ENCODE measurements at places on chromosomes 5 and 9.

DNA sequence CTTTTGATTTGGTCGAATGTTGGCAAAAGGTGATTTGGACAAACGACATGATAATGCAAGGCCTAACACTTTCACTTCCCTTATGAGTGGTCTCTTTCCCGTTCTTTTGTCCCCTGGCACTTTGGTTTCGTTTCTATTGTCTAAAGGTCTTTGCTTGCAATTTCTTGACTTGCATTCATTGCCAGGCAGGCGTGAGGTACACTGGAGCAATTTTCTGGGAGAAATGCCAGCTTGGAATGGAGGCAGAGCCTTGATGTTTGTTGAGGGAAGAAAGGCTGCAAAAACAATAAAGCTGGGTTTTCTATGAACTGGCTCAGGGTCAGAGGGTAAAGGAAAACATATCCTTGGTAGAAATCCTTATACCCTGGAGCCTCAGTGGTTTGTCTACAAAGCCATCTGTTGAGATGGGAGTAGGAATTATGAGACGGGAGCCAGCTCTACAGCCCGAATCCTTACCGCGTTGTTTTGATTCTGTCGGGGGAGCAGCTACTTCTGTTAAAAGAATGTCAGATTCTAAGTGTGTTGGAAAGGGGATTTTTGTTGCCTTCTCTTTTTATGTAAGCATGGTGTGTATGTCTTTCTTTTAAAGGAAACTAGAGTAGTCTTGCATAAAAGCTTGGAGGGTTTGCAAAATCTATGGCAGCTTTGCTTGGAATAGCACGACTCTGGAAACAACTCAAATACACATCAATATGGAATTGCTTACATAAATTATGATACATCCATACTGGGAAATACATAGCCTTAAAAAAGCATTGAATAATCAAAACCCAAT is 158.9 kb downstream of the RMI1 start:
- no peak overlapping the region for H3K27ac ChIP-seq
- H3K4me1 ChIP-seq, result peaks cover 7% of the 10 kb centered on the region
- peak; percentile 26 for DNase-seq
- no peaks in the 10 kb centered on the region for H3K36me3 ChIP-seq

DNA sequence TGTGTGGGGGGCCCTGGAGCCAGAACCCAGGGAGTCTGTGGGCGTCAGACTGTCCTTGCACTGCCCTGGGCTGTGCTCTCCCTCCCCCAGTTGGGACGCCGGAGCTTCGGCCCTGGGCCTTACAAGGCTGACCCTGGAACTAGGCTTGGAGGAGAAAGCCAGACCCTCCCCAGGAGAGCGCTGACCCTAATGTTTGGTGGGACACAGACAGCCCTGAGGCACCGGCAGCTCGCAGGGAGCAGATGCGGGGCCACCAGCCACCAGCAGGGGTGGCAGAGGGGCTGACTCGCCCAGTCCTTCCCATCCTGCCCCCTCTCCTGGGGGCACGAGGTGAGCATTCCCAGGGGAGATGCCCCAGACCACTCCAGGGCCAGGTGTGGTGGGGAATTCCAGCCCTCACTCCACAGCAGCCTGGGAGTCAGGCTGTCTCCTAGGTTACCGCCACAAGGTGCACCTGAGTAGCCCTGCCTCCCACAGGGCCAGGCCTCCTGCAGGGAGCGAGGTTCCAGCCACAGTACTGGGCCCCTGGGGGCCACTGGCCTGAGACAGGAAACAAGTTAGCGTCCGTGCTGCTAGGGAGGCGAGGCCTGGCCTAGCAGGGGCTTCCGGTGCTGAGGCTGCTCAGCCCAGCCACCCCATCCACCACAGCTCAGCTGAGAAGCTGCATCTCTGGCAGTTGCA is 134.6 kb downstream of the OLFM1 start:
- H3K36me3 ChIP-seq, result no peaks in the 10 kb centered on the region
- H3K27me3 ChIP-seq, result peaks cover 19% of the 10 kb centered on the region
- no peak for DNase-seq
- H3K27ac ChIP-seq, result no peak overlapping the region

DNA sequence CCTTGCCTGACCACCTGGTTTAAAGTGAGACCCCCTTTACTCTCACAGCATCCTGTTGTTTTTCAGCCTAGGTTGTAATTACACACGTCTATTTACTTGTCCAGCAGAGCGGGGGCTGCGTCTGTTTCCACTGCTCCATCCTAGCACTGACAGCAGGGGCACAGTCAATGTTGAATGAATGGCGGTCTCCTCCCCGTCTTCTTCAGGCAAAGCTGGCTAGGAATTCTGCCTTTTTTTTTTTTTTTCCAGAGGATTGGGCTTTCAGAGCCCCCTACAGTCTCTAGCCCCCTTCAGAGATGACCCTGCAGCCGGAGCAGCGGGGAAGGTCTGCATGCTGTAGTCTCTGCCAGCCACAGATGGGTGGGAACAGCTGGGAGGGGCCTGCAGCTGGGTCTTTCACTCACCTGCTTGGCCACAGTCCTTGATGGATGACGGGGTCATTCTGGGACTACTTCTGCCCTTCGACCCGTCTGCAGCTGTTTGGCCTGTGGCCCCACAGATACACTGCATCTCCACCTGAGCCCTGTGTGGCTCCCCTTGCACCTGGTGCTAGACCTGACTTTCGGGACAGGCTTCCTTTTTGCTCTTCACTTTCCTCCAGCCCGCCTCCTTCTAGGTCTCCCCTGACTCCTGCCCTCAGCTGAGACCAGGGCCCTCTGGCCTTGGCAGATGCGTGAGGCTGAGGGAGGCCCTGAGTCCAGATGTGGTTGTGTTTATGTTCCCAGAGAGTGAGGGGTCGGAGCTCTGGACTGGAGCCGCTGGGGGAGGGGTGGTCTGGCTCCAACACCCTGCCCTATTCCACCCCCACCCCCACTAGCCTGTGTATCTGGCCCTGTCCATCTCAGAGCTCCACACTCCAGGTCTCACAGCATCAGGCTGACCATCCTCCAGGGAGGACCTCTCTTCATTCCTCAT is 8.0 kb downstream of the PITX1 start:
- no peak overlapping the region for H3K4me3 ChIP-seq
- H3K36me3 ChIP-seq, result no peaks in the 10 kb centered on the region
- no peak overlapping the region for H3K27ac ChIP-seq
- peaks cover 9% of the 10 kb centered on the region for H3K4me1 ChIP-seq

- H3K36me3 ChIP-seq, result no peaks in the 10 kb centered on the region
- H3K27ac ChIP-seq, result no peak overlapping the region
- H3K27me3 ChIP-seq, result peaks cover 49% of the 10 kb centered on the region
- no peaks in the 10 kb centered on the region for H3K4me1 ChIP-seq
- DNase-seq, result no peak
These were observed 10.6 kb upstream of the PRLR start for GRCh38 chr5:35240892-35241291.

DNA sequence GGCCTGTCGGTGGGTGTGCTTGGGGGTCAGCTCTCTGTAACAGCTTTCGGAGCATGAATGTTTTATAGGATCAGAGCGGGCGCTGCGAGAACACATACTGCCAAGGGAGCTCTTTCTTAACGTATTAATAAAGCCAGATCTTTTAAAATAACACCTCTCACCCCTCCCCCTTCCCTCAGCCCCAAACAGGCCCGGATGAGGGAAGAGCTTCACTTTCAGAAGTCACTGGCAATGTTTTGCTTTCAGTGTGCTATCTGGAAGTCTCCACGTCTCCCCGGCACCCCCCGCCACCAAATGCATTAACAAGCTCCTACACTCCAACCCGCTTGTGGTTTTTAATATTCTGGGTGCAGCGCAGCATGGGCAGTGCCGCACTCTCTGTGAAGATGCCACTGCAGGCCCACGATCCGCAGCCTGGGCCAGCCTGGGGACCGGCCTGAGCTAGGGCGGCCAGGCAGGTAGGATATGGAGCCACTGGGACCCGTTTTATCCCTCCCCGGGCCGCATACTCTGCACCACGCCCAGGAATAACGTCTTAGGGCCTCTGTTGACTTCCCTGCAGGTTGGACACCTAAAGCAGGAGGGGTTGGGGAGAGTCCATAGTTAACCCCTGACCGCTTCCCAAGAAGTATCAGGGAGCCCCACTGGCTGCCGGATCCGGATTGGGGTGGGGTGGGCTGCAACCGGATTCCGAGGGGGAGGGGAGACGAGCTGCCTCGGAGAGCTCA is 12.6 kb downstream of the NR2F1 start:
- no peaks in the 10 kb centered on the region for H3K27me3 ChIP-seq
- DNase-seq, result no peak
- no peak overlapping the region for H3K27ac ChIP-seq
- no peak overlapping the region for H3K4me3 ChIP-seq

DNA sequence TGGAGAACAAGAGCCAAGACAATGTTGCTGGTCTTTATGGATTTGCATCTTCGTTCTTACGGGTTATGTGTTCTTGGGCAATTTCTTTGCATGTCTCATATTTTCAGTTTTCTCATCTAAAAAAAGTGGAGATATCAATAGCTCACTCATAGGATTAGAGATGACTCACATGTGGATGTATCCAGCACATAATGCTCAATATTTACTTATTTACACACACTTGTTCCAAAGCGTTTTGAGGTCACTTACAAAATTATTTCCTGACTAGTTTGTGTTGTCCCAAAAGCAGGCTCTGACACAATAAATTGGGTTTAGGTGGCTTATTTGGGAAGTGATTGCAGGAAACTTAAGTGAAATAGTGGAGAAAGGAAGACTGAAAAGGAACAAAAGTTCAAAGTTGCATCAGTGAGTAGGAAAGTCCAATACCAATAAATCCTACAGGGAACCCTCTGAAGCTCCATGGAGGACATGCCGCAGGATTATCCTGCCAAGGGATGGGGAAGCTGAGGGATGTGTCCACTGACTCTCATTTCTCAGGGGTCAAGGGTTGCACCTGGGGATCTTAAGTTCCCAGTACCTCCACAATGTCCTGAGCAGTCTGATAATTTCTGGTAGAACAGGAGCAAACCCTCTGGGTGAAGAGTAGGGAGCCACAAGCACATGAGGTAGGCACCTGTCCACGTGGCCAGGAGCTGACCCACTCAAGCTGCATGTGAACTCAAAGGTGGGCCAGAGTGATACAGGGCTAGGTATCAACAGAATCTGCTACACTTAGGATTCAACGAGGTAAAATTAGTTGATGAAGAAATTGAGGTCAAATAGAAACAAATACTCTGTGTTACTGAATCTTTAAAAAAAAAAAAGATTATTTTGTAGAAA is 37.4 kb upstream of the SLC44A1 start:
- peak overlapping the region; percentile 66 for H3K27ac ChIP-seq
- peak; percentile 69 for DNase-seq
- no peaks in the 10 kb centered on the region for H3K36me3 ChIP-seq
- no peak overlapping the region for H3K4me3 ChIP-seq

DNA sequence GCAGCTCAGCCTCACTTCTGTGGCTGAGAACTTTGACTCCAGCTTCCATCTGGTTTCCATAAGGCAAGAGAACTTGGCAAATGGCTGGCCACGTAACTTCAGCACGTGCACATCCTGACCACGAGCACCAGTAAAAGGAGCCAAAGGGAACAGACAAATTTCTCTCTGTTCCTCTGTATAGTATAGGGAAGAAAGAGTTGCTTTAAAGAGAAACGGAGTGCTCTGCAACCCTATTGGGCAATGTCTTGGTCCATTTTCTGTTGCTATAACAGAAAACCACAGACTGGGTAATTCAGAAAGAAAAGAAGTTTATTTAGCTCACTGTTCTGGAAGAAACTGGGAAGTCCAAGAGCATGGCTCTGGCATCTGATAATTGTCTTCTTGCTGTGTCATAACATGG is 558.7 kb downstream of the ACTL7B start:
- no peak overlapping the region for H3K27ac ChIP-seq
- no peak for DNase-seq
- no peaks in the 10 kb centered on the region for H3K27me3 ChIP-seq
- H3K4me3 ChIP-seq, result no peak overlapping the region
- no peaks in the 10 kb centered on the region for H3K36me3 ChIP-seq

DNA sequence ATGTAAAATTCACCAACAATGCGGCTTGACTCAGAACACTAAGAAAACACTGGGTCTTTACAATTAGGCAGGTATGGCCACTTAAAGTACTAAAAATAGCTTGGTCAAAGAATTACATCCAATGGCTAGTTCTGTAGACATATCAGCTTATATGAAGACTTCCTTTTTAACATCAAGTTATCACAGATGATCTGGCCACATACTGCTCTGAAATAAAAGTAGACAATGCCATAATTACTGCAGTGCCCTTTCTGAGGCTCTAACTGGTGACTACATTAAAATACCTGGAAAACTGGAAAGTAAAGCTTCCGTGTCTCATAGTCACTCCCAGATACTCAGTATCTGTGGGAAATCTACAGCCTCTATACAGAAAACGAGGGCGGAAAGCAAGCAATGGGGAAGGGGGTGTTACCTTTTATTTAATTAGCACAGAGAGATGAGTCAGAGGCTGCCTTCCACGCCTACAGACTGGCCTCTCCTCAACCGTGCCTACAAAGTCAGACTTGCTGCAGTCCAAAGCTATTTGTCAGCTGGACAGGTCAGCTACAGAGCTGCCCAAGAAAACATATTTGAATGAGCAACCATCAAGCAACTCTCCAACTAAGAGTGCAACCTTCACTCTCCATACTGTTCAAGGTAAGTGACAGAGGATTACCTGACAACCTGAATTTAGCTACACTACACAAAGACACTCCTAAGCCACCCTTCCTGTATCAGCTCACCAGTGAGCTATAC is 8.7 kb downstream of the SERINC5 start:
- no peaks in the 10 kb centered on the region for H3K27me3 ChIP-seq
- H3K36me3 ChIP-seq, result no peaks in the 10 kb centered on the region
- H3K4me1 ChIP-seq, result peaks cover 22% of the 10 kb centered on the region
- peak overlapping the region; percentile 7 for H3K4me3 ChIP-seq
- DNase-seq, result peak; percentile 76
- H3K27ac ChIP-seq, result peak overlapping the region; percentile 67

DNA sequence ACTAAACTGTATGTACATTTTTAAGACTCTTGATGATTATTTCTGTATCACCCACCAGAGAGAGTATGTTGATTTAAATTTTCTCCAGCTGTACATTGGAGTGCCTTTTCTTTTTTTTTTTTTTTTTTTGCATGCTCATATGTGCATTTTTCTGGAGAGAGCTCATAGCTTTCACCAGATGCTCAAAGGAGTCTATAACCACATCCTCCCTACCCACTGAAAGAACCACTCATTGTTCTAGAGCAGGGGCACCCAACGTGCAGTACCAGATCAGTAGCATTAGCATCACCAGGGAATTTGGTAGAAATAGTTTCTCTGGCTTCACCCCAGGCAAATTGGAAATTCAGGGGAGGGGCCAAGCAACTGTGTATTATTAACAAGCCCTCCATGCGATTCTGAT is 53.9 kb upstream of the TMEM171 start:
- no peak for DNase-seq
- no peaks in the 10 kb centered on the region for H3K36me3 ChIP-seq
- no peaks in the 10 kb centered on the region for H3K4me1 ChIP-seq
- H3K4me3 ChIP-seq, result no peak overlapping the region
- H3K27ac ChIP-seq, result no peak overlapping the region
- no peaks in the 10 kb centered on the region for H3K27me3 ChIP-seq

GRCh38 chr5:95069021-95069420 is 215.9 kb downstream of the MCTP1 start:
- H3K27me3 ChIP-seq, result no peaks in the 10 kb centered on the region
- H3K4me3 ChIP-seq, result no peak overlapping the region
- no peaks in the 10 kb centered on the region for H3K4me1 ChIP-seq
- no peaks in the 10 kb centered on the region for H3K36me3 ChIP-seq

Data from PC-3 (cell line).